ENCODE measurements at places on chromosomes 4 and X.
A peak's percentile ranks its signal among the peaks of the same experiment; 100 is the strongest.

DNA sequence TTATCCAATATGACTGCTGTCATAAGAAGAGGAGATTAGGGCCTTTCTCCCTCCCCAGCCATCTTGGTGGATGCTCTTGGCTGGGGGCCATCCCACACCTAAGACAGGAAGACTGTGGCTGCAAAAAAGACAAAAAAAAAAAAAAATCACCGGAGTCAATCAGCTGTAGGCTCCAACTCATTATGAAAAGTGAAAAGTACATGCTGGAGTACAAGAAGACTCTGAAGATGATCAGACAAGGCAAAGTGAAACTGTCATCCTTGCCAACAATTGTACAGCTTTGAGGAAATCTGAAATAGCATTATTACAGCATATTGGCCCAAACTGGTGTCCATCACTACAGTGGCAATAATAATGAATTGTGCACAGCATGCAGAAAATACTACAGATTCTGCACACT lies 5.2 kb downstream of the EGFL6 start:
- DNase-seq = no peak

- peak; percentile 22 for DNase-seq
These were observed 30.6 kb upstream of the IL9R start for GRCh38 chrX:155966876-155967275.

GRCh38 chr4:114886761-114887160 lies 226.7 kb downstream of the NDST4 start:
- no peak for DNase-seq

DNA sequence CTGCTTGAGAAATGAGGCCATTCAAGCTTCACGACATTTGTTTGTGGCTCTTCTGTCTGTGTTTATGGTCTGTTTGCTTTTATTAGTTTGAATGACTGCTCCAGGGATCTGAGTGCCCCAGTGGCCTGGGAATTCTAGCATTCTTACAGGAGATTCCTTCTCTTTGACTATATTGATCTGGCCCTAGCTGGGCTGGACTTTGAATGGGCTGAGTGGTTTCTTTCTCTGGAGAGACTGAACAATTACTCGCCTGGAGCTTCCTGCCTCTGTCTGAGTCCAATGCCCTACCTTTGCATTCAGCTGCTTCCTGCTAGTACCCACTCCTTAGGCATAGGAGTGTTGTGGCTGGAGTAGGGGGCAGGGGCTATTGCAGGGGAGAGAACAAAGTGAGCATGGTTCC lies 51.2 kb upstream of the EDA start:
- DNase-seq = no peak

DNA sequence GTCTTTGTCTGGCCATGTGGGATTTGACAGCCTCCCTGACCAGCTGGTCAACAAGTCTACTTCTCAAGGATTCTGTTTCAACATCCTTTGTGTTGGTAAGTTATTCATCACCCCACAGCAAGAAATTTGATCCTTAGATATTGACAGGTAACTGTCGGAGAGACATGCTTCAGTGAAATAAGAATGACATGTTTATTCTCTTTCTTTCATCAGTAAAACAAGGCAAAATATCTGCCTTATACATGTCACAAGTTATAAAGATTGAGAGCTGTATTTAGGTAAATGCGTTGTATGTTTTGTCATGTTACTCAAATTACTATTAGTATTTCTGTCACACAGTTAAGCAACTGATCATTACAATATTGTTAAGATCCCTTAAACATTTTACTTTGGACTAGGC lies 46.9 kb downstream of the SEPTIN11 start:
- no peak for DNase-seq

DNA sequence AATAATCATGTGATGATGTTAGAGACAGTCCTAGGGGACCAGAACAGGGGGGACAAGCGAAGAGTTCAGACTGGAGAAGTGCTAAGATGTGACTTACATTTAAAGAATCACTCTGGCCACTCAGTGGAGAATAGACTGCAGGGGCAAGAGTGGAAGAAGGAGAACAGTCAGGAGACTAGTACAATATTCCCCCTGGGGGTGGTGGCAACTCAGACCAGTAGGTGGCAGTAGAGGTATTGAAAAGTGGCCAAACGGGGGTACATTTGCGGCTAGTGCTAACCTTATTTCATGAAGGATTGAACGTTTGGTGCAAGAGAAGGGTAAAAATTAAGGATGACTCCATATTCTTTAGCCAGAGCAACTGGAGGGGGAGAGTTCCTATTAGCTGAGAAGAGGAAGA lies 2.7 kb upstream of the BMX start:
- peak; percentile 50 for DNase-seq

All from A549 (cell line).